T follicular helper cell (primary cell): ENCODE measurements at places on chromosomes 1 and 21.

DNA sequence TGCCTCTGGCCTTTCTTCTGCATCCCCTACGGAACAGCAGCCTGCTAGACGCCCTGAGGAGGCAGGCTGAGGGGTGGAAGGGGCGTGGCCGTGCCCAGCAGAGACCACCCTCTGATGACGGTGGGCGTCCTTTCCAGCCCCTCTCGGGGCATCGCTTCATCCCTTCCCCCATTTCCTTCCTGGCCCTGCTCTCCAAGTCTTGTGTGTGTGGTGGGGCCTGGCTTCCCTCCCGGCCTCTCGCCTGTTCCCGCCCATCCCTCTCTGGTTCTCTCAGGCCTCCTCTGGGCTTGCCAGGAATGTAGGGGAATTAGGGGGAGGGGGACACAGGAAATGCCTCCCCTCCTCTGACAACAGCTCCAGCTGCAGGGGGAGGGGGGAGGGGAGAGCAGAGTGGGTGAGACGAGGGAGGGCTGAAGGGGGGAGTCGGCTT, 51.1 kb downstream of the SKI start:
- no peak for DNase-seq

- DNase-seq, result no peak
Observed at GRCh38 chr1:218995091-218995665, 178.5 kb upstream of the LYPLAL1 start.

DNA sequence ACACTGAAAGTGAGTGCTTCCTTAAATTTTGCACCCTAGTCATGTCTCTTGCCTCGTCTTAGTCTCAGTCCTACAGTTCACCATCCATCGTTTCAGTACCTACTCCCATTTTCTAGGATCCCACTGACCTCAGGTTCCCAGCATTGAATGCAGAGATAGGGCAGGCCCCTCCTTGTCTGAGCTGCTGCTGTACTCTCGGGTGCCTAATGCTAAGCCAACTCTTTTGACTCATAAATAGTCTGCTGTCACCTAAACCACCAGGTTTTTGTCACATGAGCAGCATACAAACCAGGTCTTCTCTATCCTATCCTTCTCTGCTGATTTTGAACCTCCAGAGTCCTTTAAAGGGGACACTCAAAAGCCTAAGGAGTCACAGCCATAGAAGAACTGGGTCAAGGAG, 3.0 kb downstream of the ARHGAP30 start:
- no peak for DNase-seq

DNA sequence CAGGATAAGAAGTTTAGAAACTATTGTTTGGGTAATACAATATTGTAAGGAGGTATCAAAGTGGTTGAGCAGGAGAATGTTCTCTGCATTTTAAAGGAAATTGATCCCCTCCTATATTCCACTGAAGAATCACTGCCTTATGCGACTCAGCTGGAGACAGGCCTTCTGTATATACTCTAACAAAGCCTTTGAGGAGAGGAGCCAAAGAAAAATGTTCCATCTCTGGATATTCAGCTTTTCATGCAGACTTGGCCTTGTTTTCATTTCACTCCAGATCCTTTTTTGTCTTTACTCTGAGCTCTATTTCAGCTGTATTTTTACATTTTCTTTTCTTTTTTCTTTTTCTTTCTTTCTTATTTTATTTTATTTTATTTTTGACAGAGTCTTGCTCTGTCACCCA, 42.1 kb upstream of the S1PR1 start:
- no peak for DNase-seq
